ENCODE measurements at places on chromosomes 16 and 17.
A peak's percentile ranks its signal among the peaks of the same experiment; 100 is the strongest.

DNA sequence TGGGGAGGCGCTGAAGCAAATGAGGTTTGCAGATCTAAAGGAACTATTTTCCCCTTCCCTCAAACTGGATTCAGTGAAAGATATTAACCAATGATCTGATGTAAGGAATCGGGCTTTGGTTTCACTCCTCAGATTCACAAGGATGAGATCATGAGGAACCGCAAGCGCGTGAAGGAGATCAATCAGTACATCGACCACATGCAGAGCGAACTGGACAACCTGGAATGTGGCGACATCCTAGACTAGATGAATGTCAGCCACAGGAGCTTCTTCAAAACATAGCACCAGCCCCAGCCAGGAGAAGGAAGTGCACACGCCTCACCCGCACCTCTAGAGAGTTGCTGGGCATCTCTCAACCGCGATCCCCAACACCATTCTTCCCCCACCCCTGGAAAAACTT, 22.5 kb downstream of the ATPAF2 start:
- no peak for DNase-seq

DNA sequence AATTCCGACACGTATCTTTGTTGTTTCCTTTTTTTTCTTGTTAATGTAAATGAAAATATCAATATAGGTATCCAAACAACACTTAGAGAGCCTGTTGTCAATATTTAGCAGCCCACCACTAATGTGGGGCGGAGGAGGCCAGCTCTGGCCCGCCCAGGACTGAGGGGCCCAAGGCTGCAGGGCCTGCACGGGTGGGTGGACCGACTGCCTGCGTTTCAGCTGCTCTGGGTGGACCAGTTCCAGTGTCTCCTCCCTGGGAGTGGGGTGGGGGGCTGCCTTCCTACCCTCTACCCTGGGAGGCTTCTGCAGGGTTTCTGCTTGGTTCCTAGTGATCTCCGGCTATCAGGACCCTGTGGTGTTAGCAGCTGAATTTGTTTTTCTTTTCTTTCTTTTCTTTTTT, 15.9 kb upstream of the ADGRG1 start:
- no peak for DNase-seq

GRCh38 chr16:4512473-4512872, 26.1 kb downstream of the CDIP1 start:
- DNase-seq, result no peak

GRCh38 chr17:72034000-72034399, 86.8 kb upstream of the SOX9 start:
- DNase-seq, result no peak

GRCh38 chr17:50067996-50068395, 12.1 kb downstream of the ITGA3 start:
- DNase-seq, result no peak

- no peak for DNase-seq
These were observed 8.0 kb downstream of the PRSS41 start for GRCh38 chr16:2806286-2806685.

- peak; percentile 76 for DNase-seq
These were observed 3.5 kb downstream of the ZFPM1 start for GRCh38 chr16:88456356-88457292.

DNA sequence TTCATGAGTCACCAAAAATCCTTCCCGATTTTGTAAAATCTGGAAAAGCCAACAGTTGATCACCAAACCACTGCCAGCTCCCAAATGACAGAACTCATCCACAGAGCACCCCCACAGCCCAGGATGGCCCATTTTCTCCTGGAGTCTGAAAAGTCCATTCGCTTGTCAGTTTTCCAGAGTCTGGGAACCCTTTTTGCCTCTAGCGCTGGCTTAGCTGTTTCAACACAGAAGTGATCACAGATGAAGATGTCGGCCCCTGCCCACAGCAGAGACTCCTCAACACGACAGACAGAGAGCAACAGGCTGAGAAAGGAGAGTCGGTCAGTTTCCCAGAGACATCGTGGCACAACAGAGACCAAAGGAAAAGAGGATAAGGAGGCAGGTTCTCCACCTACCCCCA, 66.4 kb downstream of the NXN start:
- DNase-seq, result no peak

GRCh38 chr17:9859781-9860180, 34.1 kb downstream of the GLP2R start:
- no peak for DNase-seq

GRCh38 chr17:83012868-83013778, 66.3 kb upstream of the METRNL start:
- no peak for DNase-seq

DNA sequence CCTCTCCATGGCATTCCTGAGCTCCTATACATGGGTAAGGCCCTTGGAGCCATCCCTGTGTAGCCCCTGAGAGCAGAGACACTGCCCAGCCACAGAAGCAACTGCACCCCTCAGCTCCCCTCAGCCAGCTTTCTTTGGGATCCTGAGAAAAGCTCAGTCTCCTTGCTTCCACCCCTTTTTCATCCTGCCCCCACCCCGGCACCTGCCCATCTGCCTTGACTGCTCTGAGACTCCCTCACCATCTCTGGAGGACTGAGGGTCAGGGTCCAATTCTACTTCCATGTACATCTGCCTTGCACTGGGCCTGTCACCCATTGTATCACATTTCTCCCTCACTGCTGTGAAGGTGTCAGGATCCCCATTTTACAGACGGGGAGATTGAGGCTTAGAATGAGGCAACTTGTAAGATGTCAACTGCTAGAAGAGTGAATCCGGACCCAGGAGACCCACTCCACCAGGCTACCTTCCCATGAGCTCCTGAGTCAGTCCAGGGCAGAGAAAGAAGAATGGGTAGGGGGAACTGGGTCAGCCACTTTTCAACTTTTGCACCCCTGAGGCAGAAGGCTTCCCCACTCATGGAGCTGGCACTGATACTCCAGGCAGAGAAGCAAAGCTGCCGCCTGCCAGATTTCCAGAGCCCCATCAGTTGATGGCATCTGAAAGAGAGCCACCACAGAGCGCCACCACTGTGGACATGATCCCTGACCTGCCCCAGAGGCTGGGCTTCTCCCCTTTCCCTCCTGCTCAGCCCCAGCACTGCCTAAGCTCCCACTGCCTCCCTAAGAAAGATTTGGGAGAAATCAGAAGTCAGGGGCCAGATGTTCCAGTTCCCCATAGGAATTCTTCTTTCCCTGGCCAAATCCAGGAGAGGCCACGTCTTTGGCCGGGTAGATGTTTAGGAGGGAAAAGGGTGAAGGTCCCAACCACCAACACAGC, 135.4 kb downstream of the TMEM132E start:
- DNase-seq, result no peak

GRCh38 chr17:42578282-42578869, 847 bp upstream of the PSMC3IP start:
- peak; percentile 51 for DNase-seq

DNA sequence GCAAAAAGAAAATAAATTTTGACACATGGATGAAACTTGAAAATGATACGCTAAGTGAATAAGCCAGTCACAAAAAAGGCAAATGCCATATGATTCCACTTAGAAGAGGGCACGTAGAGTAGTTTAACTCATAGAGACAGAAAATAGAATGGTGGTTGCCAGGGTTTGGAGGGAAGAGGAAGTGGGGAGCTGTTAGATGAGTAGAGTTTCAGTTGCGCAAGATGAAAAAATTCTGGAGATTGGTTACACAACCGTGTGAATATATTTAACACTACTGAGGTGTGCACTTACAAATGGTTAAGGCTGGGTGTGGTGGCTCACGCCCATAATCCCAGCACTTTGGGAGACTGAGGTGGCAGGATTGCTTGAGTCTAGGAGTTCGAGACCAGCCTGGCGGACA, 93.4 kb upstream of the TMEM132E start:
- no peak for DNase-seq

All from stimulated activated CD4-positive, alpha-beta T cell treated with anti-CD3 and anti-CD28 coated beads, Interleukin-1b, Interleukin-23, amount 100 ng/mL, for 4 hours (primary cell).